ENCODE measurements at places on chromosomes 2 and 18. TPM values are rescaled to one million over a fixed set of nuclear protein-coding genes. Genes with fewer than 3 reads are reported as not detected.

GRCh38 chr2:36915627-36916026, 50.7 kb downstream of the STRN start:
- H3K4me1 ChIP-seq: no peaks in the 10 kb centered on the region
- no peak for DNase-seq
- no peaks in the 10 kb centered on the region for H3K27me3 ChIP-seq
- H3K27ac ChIP-seq: no peak overlapping the region

- H3K36me3 ChIP-seq: no peaks in the 10 kb centered on the region
- H3K27ac ChIP-seq: peak overlapping the region; percentile 40
- H3K4me3 ChIP-seq: no peak overlapping the region
Observed at GRCh38 chr2:48415836-48416515, 114.0 kb upstream of the STON1 start.

The CCDC148 gene
- total RNA-seq: not detected

The TOGARAM2 gene
- 1.9 TPM for total RNA-seq

All from activated naive CD8-positive, alpha-beta T cell treated with anti-CD3 and anti-CD28 coated beads for 36 hours (primary cell).